Epithelial cell of proximal tubule (primary cell): ENCODE measurements at places on chromosomes 7 and 10. TPM values are rescaled to one million over a fixed set of nuclear protein-coding genes. Genes with fewer than 3 reads are reported as not detected.

GRCh38 chr10:11424456-11425295, 186.8 kb downstream of the USP6NL start:
- no peak for DNase-seq

DNA sequence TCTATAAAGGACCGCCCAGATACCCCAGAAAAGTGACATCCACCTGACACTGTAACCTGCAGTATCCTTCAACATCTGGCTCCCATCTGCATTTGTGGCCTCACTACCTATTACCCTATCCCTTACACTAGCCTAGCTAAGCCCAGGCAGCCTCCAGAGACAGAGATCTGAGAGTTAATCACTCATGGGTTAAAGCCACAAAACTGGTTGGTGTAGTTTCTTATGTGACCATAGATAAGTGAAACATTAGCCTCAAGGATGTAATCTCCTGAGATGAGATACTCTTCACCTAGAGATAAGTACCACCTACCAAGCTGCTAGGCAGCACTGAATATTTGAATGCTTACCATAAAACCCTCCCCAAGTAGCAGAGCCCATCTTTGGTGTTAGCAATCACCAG, 35.4 kb downstream of the CTTNBP2 start:
- no peak for DNase-seq

- no peak for DNase-seq
Measured at GRCh38 chr10:69045441-69046300, 42.2 kb upstream of the SRGN start.

DNA sequence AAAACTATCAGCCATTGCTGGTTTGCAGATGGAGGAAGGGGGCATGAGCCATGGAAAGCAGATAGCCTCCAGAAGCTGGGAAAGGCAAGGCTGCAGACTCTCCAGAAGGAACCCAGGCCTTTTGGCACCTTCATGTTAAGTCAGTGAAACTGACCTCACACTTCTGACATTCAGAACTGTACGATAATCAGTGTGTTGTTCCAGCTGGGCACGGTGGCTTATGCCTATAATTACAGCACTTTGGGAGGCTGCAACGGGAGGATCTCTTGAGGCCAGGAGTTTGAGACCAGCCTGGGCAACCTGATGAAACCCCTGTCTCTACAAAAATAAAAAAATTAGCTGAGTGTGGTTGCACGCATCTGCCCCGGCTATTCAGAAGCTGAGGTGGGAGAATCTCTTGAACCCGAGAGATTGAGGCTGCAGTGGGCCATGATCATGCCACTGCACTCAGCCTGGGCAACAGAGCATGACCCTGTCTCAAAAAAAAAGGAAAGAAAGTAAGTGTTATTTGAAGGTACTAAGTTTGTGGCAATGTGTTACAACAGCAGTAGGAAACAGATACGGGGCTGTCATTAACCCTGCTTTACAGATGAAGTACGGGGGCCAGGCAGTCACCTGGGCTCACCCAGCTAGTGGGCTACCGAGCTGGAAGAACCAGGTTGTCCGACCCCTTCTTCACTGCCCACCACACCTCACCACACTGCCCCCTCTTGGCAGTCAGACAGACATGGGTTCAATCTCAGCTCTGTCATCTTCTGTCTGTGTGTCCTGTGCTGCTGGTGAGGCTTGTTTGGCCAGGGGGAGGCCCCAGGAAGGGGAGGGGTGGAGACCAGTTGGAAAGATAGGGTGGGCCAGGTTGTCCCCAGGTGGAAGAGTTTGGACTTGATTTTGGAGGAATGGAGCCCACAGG, 18.3 kb downstream of the CHST3 start:
- DNase-seq, result no peak

- DNase-seq, result no peak
Measured at GRCh38 chr10:58806323-58806722, 293.7 kb downstream of the BICC1 start.

DNA sequence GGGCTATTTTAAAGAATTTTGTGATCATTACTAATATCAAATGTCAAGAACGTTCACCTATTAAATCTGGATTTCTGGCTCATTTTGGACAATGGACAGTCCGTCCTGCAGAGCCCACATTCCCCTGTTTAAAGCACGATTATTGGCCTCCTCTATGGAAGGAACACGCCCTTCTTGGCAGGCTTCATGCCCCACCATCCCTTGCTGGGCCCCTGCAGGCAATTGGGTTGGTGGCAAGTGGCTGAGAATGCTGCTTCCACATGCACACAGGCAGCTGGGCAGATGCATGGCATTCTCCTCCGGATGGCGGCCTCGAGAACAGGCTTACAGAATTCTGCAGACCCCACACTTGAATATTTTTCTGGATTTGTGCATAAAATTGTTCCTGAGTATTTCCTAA, 305.8 kb upstream of the MKI67 start:
- DNase-seq, result no peak

Gene CFAP69
- total RNA-seq, result 0.29 and 0.51 TPM in 2 replicates

GRCh38 chr10:85413570-85413969, 953.0 kb downstream of the GRID1 start:
- DNase-seq, result no peak

DNA sequence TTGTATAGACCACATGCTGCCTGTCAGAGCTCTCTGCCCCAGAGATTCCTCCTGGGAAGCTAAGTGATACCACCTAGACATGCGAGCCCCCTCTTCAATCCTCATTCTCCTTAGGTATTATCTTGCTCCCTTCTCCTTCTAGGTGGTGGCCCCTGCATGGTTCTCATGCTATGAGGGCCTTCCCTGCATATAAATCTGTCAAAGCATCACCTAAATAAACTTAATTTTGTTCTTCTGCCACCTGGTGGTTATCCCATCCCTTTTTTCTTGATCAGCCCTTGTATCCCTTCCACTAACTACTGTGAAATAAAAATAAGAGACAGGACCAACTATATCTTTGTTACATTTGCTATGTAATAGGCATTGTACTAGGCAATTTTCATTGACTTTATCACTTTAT, 242.1 kb downstream of the CDC14C start:
- DNase-seq, result no peak

Gene MSS51
- 0.80 and 1.1 TPM in 2 replicates for total RNA-seq

DNA sequence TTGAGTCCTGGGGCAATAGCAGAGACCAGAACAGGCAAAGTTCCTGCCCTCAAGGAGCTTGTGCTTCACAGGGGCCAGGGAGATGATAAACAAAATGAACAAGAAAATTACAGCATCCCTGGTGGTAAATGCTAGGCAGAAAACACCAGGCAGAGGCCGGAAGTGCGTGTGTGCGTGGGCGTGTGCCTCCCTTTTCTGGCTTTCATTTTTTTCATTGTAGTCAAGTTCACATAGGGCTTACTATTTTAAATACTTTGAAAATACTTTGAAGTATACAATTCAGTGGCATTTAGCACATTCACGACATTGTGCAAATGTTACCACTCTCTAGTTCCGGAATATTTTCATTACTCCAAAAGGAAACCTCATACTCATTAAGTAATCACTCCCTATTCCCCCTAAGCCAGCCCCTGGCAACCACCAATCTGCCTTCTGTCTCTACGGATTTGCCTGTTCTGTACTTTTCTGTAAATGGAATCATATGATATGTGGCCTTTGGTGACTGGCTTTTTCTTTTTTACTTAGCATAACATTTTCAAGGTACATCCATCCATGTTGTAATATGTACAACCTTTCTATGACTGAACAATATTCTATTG, 88.1 kb upstream of the PDCD4 start:
- DNase-seq, result no peak

DNA sequence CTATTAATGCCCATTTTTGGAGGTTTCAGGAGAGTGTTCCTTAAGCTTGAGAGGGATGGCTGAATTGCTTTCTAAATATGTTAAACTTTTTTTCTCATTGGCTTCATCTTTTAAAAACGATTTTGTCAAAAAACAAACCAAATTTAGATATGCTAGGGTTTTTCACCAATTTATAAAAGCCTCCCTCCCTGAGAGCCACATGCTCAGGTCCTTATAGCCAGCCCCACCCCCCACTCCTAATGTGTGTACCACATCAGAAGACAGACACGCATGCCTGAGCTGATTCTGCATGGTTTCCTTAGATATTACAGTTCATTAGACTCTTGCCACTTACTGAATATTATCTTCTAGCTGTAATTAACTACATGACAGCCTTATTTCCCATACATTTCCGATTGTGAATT, 2.0 kb downstream of the CUL1 start:
- no peak for DNase-seq

DNA sequence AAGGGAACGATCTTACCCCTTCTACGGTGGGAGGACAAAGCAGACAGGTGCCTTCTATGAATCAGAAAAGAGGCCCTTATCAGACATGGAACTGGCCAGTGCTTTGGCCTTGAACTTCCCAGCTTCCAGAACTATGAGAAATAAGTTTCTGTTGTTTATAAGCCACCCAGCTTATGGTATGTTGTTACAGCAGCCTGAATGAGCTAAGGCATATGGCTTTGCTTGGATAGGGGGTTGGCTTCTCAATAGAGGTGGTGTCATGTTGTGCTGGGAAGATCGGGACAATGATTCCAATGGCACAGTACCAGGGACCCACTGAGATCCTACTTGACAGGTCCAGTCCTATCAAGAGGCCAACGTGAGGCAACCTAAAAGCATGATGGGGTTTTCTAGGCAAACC, 183.4 kb upstream of the BMPER start:
- DNase-seq, result no peak

Gene CAV1
- total RNA-seq, result 66.7 and 110 TPM in 2 replicates

DNA sequence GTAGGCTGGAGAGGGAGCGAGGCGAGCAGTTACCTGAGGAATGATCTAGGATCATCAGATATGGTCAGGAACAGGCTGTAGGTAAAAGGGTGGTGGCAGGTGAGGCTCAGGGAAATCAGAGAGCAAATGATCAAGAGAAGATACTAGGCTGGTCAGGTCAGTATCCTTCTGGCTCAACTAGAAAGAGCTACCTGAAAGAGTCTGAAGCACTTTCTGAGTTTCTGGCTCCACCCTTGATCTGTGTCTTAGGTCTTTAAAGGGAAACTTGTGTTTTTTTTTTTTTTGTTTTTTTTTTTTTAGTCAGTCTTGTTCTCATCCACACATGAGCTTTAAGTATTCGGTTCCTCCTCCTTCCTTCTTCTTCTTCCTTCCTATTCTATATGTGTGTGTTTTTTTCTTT, 10.5 kb downstream of the ADAM22 start:
- DNase-seq, result no peak
